ENCODE measurements at places on chromosomes 16 and 17.

GRCh38 chr16:50878966-50879615 lies 137.2 kb downstream of the CYLD start:
- no peak for DNase-seq

DNA sequence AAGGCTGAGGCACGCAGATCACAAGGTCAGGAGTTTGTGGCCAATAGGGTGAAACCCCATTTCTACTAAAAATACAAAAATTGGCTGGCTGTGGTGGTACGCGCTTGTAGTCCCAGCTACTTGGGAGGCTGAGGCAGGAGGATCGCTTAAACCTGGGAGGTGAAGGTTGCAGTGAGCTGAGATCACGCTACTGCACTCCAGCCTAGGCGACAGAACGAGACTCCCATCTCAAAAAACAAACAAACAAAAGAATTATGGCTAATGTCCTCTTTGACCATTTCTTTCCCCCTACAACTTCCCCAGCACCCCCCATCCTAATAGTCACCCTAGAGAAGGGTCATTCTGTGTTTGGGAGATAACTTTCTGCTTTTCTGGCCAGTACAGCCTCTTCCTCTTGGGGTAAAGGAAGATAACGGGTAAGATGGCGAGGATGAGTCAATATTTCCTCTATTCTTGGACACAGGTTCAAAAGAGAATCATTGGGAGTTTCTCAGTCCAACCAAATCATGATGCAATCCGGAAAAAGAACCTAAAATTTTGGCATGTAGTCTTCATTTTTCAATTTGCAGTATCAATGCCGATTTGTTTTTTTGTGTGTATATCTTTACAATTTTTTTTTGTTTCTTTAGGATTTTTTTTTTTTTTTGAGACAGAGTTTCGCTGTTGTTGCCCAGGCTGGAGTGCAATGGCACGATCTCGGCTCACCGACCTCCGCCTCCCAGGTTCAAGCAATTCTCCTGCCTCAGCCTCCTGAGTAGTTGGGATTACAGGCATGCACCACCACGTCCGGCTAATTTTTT lies 107.6 kb upstream of the MED13 start:
- no peak for DNase-seq

GRCh38 chr16:84690088-84690819 lies 9.5 kb upstream of the USP10 start:
- DNase-seq = no peak

DNA sequence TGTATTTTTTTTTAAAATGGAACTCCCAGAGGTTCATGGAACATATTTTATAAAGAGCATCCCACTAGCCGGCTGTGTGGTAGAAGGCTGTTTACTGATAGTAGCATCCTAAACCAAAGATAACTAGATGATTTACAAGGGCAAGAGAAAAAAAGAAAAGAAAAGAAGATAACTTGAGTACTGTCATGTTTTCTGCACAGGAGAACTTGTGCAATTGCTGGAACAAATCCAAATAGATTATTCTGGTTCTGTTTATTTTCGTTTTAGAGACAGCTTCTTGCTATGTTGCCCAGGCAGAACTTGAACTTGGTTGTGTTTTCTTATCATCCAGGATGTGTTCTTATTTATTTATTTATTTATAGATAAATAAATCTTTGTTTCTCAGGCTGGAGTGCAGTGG lies 20.9 kb upstream of the PPM1D start:
- DNase-seq = no peak

DNA sequence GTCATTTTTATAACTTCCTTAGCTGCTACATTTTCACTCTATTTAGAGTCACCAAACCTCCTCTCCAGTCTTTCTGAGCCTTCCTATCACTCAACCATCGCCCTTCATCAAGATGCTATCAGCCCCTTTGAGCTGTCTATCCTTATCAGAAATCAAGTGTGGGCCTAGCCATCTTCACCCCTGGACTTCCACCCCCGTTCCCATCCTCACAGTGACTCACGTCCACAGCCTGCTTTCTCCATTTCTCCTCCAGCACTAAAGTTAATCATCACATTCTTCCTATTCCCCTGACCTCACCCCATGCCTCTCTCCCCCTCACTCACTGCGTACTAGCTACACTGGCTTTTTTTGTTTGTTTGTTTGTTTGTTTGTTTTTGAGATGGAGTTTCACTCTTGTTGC lies 2.4 kb upstream of the TEKT3 start:
- no peak for DNase-seq

- DNase-seq = no peak
These were observed 10.7 kb downstream of the MMD start for GRCh38 chr17:55410722-55411462.

DNA sequence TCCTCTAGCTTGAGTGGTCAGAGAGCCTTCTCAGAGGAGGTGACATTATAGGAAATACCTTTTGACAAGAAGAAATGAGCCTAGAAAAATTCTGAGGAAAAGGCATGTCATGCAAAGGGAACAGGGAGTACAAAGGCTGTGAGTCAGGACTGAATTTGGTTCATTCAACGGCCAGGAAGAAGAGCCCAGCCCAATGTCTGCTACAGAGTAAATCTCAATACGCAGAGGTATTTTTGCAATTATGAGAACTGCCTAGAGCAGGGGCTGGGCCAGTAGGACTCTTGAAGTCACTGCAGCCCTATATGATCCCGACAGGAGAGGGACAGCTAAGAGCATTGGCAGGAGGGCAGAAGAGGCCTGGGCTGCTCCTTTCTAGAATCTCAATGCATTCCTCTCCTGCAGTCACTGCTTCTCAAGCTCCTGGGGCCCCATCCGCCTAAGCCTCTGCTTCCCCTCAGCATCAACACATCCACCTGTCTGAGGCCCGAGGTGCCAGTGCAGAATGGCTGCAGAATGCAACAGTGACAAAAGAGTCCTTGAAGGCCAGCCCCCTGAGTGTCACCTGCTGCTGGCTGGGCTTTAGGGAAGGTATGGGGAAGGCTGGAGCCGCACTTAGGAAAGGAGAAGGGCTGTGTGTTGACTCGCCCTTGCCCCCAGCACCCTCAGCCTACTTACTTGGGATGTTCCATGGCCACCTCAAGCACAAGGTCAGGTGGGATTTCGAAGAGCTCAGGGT lies 20.1 kb downstream of the NOS2 start:
- DNase-seq = no peak

GRCh38 chr16:25073854-25074253 lies 37.7 kb upstream of the LCMT1 start:
- DNase-seq = no peak
